ENCODE measurements at places on chromosomes 5 and 9.
A peak's percentile ranks its signal among the peaks of the same experiment; 100 is the strongest.

DNA sequence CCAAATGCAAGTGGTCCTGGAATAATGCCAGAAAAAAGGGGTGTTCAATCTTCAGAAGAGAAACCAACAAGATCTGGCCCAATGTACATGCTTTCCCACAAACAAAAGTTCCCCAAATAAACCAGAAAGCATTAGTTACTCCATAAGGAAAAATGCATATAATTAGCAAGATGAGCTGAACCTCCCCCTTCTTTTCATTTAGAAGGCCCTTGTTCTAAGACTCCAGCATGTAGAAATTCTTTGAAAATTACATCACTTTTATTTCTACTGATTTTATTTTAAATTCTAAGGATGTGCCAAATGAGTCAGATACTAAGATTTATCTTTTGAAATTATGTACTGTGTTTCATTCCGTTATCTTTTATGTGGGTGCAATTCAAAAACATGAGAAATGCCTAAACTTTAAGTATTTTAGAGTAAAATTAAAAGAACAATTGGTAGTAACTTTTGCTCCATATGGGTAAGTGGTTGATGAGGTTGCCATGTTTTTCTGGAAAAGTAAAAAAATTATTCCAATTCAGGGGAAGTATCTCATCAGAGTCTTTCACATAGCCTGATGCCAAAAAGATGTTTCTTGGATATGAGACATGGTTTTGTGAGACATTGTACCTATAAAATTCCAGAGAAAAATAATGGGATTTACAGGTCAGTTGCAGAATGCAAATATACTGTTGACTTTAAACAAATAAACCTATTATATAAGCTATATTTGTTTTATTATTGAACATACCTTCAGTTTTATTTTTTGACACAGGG lies 106.5 kb upstream of the CCDC112 start:
- no peak for DNase-seq

DNA sequence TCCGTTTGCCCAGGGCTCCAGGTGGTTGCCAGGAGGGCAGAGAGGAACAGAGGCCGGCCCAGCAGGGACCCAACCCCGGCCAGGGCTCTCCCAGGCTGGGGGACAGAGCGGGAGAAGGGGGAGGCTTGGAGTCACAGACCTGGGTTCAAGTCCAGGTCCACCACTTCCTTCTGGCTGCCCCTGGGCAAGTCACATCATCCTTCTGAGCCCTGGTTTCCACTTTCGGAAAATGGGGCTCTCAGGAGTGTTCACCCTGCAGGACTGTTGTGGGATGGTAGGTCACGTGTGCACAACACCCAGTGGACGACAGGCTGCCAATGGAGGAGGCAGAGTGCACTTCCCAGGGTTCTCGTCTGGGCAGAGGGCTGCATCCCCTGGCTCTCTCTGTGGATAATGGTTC lies 245.4 kb downstream of the PBX3 start:
- DNase-seq: no peak

GRCh38 chr5:143019614-143020515 lies 249.7 kb downstream of the ARHGAP26 start:
- DNase-seq: no peak

GRCh38 chr9:89604729-89605464 lies at the start of gene GADD45G:
GADD45G (plus strand) TSS chr9:89605012; CDS start chr9:89605122, 110 bp downstream.
- DNase-seq: peak; percentile 61

DNA sequence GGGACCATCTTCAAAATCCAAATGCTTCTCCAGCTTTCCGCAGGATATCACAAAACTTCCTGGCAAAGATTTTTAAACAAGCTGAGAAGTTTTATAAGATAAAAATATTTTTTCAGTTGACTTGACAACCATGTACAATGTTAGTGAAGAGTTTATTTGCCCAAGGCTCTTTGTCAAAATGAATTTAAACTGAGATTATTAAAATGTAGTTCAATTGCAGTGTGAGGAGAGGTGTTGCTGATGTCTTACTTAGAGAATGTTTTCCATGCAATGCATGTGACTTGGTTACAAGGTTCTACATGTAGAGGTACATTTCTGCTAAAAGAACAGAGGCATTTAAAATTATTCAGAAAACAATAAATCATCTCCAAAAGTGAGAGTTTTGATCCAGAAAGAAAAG lies 131.4 kb upstream of the MINAR2 start:
- no peak for DNase-seq

DNA sequence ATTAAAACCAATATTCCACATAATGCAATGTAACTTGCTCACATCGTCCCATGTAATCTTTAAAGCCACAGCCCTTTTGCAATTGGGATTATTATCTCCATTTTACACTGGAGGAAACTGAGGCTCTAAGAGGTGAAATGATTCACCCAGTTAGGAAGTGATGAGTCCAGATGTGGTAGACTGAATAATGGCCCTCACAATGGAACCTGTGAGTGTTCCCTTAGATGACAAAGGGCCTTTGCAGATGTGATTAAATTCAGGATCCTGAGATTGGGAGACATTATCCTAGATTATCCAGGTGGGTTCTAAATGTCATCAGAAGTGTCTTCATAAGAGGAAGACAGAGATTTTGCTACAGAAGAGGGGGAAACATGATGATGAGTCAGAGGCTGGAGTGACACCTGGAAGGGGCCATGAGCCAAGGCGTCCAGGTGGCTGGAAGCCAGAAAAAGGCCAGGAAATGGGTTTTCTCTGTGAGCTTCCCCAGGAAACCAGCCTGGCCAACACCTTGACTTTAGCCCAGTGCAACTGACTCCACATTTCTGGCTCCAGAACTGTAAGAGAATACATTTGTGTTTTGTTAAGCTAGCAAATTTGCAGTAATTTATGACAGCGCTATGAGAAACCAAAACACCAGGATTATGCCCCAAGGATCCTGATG lies 139.1 kb downstream of the KCNIP1 start:
- no peak for DNase-seq

DNA sequence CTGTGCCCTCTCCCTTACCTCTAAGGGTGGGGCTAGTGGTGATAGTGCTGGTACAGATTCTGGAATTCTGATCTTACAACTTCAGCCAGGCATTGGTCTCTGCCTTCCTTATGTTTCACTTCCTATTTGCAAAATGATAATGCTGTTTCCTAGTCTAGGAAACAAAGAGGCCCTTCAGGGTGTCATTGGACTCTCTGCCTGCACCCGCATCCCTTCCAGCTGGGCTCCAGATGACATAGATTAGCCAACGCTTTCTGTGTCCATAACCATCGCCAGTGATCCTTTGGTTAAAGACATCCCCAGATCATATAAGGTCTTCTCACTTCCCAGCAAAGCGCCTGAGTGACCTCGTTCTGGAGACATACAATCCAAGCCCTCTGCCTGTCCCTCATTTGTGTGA lies 180.7 kb downstream of the ERCC6L2 start:
- no peak for DNase-seq

DNA sequence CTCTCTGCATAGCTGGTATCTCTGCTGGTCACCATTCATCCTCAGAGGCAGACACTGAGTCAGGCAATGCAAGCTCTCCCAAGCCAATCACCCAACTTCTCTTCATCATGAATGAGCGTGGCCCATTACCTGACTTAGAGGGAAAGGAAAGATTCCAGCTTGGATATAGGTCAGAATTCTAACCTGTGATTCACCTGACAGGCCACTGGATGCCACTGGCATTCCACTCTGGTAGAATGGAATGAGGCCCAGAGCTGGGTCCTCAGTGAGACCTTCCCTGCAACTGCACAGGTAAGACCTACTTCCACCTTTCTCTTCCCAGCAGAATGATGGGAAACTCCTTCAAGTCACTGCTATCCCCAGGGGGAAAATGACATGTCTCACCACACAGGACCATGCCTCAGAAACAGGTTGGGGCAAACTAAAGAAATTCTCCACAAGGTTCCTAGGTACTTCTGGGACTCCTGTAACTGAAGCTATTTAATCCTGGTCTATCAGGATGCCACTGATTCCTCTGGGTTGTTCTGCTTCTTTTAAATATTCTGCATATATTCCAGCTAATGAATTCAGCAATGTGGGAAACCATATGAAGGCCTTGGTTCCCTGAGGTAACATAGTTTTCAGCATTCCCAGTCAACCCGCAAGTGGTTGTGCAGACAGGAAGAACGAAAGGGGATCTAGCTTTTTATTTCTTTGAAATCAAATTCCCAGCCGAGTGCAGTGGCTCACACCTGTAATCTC lies 62.0 kb downstream of the SUSD1 start:
- DNase-seq: no peak

DNA sequence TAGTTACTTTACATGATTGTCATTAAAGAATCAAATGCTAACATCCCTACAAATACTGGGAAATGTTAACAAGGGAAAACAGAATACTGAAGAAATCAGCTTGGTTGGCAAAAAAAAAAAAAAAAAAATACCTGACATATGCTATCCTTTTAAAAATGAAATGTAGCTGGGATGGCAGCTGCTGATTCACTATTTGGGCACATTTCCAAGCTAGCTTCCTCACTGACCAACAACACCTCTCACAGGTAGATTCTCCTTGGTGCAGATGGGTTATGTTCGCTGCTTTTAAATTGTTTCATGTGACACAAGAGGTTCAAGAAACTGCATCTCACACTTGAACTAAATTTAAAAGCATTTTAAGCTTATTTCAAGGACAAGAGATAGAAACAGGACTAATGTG lies 6.1 kb upstream of the PRUNE2 start:
- DNase-seq: no peak

DNA sequence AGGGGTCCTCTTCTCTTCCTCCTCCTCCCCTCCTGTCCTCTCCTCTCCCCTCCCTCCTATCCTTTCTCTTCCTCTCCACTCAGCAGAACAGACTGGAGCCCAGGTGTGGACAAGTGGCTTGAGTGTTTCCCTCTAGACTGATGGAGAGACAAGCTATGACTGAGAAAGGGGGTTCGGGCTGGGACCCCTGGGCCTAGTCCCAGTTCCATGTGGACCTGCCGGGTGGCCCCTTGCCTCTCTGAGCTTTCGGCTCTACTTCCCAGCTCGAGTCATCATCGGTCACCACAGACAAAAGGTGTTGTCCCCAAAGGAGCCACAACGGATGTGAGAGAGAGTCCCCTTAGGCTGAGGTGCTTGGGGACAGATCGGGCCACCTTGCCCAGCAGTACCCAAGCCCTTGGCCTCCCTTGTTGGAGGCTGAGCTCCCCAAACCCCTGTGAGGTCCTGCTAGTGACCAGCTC lies 3.4 kb upstream of the RXRA start:
- no peak for DNase-seq

GRCh38 chr9:87601176-87601575 lies 103.5 kb downstream of the DAPK1 start:
- no peak for DNase-seq

DNA sequence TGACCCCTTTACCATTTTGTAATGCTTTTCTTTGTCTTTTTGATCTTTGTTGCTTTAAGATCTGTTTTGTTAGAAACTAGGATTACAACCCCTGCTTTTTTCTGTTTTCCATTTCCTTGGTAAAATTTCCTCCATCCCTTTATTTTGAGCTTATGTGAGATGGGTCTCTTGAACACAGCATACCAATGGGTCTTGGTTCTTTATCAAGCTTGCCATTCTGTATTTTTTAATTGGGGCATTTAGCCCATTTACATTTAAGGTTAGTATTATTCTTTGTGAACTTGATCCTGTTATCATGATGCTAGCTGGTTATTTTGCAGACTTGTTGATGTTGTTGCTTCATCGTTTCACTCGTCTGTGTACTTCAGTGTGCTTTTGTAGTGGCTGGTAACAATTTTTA lies 337.3 kb downstream of the SPATA31D1 start:
- DNase-seq: no peak

GRCh38 chr5:84622461-84622860 lies 237.8 kb upstream of the EDIL3 start:
- DNase-seq: no peak

DNA sequence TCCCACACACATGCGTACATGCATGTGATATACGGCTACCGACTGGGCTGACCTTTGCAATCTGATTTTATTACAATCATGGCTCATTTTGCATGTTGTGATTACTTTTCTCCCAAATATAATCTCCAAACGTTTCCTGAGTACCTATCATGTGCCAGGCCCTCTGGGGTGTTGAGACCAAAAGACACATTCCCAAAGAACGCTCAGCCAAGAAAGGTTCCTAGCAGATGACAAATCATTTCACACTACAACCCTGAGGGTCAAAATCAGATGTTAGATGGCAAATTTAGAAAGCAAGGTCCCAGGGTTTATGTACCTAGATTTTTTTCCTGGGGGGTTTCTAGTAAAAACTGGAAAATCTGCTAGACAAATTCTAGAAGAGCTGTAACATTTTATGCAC lies 32.4 kb upstream of the SLC25A51 start:
- no peak for DNase-seq

DNA sequence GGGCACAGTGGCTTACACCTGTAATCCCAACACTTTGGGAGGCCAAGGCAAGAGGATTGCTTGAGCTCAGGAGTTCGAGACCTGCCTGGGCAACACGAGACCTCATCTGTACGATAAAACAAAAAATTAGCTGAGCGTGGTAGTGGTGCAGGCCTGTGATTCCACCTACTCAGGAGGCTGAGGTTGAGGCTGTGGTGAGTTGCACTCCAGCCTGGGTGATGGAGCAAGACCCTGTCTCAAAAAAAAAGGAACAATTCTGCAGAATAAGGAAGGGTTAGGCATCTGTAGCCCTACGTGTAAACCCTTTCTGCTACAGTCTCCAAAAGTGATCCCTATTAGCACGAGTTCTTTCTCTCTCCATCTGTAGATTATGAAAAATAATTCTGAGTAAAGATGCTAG lies 19.9 kb downstream of the CDC26 start:
- DNase-seq: no peak

DNA sequence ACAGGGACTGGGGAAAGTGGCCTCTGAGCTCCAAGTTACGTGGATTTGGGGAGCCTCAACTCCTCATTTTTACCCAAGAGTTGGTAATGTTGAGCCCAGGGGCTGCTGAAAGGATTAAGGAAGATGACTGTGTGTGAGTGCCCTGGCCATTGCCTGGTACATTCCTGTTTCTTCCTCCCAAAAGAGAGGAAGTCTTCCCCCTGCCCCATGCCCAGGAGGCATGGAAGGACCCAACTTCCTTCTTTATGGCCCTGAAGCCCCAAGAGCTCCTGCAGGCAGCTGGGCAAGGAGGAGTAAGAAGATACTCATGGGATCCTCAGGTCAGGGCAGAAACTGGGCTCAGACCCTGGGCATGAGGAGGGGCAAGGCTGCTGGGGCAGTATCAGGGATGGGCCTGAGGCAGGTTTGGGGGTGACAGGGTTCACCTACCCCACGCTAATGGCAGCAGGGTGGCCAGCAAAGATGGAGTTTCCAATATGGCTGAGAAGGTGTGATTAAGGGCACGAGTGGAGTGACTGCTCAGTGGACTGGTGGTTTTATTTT lies 118.3 kb upstream of the MVB12B start:
- no peak for DNase-seq

Data from stimulated activated CD8-positive, alpha-beta memory T cell treated with anti-CD3 and anti-CD28 coated beads, Interleukin-7, amount 100 ng/mL, for 24 hours (primary cell).